ENCODE measurements at places on chromosomes 7 and 10. TPM values are rescaled to one million over a fixed set of nuclear protein-coding genes. Genes with fewer than 3 reads are reported as not detected.
A peak's percentile ranks its signal among the peaks of the same experiment; 100 is the strongest.

DNA sequence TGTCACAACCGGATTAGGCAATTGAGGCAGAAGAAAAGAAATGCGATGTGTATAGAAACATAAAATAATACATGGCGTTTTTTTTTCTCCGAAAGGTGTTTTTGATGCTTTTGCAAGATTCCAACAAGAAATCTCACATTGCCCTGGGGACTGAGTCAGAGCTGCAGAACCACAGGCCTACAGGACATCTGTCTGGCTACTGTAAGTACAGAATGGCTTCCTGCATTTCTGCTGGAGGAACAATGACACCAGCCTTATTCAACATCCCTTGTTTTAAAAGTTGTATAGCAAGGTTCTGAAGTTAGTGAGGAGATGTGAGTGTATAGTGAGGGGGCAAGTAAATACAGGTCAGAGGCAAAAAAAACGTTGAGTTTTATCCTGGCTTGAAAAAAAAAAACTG, 256.4 kb downstream of the ABCA13 start:
- DNase-seq: no peak

- no peak for DNase-seq
Observed at GRCh38 chr7:117791877-117792780, 81.1 kb downstream of the CTTNBP2 start.

- DNase-seq: no peak
Observed at GRCh38 chr10:132319853-132320653, 11.9 kb upstream of the LRRC27 start.

GRCh38 chr10:3791974-3792633, 7.1 kb upstream of the KLF6 start:
- DNase-seq: no peak

DNA sequence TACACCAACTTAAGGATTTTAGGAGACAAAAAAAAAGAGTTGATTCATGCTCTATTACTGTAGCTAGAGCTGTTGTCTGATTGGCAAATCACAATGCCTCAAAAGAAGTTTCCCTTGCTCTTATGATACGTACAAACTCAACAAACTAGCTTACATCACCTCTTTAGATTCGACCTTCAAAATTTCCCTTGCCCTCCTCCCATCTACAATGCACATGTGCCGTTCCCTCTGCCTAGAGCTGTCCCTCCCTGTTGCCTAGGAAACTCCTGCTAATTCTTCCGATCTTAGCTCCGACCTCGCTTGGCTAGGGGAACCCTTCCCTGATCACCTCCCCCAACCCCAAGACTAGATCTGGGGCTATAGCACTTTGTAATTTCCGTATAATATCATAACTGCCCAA, 55.4 kb downstream of the MAP3K8 start:
- DNase-seq: no peak

- DNase-seq: no peak
Observed at GRCh38 chr7:41917-42565, 150.3 kb upstream of the FAM20C start.

DNA sequence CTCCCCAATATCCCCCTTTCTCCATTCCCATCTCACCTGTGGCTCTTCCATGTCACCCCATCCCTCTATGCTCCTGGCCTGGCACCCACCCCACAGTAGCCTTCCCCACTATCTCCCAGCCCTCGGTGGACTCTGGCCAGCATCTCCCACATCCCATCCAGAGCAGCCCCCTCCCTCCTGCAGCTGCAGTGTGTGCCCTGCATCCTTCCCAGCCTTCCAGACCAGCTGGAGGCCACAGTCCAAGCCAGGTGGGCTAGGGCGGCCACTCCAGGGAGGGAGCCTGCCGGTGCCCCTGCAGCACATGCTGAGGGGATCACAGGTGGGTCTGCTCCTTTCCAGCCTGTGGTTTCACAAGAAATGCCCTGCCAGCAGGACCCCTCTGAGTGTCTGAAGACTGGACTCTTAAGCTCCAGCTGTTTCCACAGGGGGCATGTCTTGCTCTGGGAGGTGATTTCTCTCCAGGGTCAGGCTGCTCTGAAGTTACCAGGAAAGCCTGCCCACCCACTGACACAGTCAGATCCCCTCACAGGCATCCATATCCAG, 90.9 kb upstream of the PPIF start:
- DNase-seq: no peak

GRCh38 chr7:46352004-46352954, 431.2 kb upstream of the IGFBP3 start:
- peak; percentile 60 for DNase-seq

The OPALIN gene
- not detected for polyA plus RNA-seq

The ANKMY2 gene
- 13.9 TPM for polyA plus RNA-seq

The SPDYE1 gene
- polyA plus RNA-seq: not detected

The SPDYE6 gene
- polyA plus RNA-seq: 0.09 TPM

The SPDYE9 gene
- not detected for polyA plus RNA-seq

The CPEB3 gene
- polyA plus RNA-seq: 1.6 TPM

The FAM237B gene
- polyA plus RNA-seq: 0.04 TPM

The LRWD1 gene
- 14.6 TPM for polyA plus RNA-seq

Data from small intestine (tissue), 16 donors.